ENCODE measurements at places on chromosomes 13 and 19.

GRCh38 chr19:43467730-43468129, 2.3 kb upstream of the LYPD3 start:
- peak; percentile 30 for DNase-seq

GRCh38 chr13:78030341-78030896, 111.8 kb upstream of the EDNRB start:
- no peak for DNase-seq

DNA sequence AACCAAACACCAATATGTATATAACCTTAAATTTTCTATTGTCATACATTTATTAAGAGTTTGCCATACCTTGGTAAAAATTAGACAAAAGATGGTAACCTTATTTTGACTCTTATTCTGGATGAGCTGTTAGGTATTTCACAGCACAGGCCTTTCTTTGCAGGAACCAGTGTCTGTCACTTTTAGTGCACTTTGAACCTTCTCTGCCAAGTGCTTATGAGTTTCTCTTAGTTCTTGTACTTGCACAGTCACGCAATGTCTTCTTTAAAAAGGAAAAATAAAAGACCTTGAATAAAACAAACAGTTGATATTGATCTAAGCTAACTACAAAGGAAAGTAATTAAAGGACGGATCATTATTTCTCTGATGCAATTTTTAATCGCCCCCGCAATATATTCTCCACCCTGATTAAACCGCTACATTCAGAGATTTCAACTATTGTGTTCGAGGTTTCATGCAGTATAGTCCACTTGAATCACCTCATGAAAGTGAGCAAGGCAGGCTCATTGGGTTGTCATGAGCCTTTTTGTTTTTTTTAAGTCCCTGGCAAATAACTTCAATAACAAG, 534.5 kb downstream of the KLF5 start:
- no peak for DNase-seq

- no peak for DNase-seq
Measured at GRCh38 chr13:85412448-85412847, 386.8 kb downstream of the SLITRK6 start.

DNA sequence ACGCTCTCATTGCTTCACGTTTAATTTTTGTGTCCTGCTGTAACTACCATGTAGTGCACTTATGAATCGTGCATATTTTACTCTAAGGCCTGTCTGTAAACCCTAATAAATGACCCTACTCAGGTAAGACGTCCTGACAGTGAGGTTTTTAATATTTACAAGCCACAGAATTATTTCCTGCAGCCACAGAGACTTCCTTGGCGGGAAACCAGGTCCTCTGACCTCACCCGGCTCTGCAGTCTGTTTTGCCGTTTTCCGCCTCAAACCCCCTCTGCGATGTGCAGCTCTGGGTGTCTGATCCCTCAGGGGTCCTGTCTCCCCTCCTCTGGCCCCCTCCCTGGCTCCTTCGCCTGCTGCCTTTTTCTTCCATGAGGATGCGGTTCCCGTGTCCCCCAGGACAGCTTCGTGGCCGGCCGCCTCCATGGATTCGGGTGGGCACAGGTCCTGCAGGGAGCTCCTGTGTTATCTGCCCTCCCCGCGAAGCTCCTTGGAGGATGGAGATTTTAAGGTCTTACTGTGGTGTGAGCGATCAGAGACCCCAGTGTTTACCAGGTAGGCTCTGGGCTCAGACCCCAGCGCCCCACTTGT, 66.3 kb downstream of the MCF2L start:
- DNase-seq, result no peak
